NCI-H187 treated with DMSO at 0.1 percent for 48 hours (cell line): ENCODE measurements at places on chromosomes 4 and X.

DNA sequence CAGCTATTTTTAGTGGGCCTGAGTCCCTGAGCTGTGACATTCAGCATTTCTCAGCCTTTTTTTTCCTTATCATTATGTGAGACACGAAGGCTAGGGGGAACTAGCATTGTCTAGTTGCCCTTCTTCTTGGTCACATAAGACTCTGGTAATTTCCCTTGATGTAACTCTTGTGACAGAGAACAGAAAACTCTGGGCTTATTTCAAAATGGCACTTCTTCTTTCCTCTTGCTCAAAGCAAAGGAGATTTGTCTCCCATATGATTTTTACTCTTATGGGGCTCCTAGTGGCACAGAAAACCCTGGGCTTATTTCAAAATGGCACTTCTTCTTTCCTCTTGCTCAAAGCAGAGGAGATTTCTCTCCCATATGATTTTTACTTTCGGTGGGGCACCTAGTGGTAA is 14.7 kb downstream of the ATXN3L start:
- DNase-seq: no peak

DNA sequence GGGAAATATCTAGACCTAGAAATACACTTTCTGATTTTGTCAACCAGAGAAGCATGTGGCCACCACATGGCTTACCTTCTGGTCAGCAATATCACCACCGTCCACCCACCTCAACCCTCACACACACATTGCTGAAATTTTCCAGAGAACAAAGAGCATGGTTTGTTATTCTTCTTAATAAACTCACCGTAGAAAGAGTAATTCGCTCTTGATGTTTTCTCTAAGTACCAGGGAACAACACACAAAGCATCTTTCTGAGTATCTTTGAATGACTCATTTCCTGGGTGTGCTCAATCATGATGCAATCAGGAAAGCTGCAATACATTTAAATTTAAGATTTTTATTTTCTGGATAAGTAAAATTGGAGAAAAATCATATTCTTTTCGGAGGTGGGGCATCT is 24.7 kb upstream of the LRAT start:
- no peak for DNase-seq

DNA sequence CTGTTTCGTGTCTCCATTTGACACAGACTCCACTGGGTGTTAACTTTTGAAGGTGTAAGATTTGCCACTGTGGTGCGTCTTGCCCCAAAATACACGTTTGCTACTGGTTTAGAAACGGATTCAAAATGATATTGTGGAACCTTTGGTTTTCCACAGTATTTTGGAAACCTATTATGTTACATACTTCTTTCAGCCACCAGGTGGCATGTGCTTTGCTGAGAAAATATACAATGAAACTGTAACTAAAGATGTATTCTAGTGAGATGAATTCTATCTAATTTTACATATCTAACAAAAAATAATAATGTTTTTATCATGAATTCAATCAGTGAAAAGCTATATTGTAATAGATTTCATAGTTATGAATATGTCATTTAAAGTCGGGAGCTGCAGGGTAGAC is 28.4 kb upstream of the SLITRK4 start:
- DNase-seq: no peak

DNA sequence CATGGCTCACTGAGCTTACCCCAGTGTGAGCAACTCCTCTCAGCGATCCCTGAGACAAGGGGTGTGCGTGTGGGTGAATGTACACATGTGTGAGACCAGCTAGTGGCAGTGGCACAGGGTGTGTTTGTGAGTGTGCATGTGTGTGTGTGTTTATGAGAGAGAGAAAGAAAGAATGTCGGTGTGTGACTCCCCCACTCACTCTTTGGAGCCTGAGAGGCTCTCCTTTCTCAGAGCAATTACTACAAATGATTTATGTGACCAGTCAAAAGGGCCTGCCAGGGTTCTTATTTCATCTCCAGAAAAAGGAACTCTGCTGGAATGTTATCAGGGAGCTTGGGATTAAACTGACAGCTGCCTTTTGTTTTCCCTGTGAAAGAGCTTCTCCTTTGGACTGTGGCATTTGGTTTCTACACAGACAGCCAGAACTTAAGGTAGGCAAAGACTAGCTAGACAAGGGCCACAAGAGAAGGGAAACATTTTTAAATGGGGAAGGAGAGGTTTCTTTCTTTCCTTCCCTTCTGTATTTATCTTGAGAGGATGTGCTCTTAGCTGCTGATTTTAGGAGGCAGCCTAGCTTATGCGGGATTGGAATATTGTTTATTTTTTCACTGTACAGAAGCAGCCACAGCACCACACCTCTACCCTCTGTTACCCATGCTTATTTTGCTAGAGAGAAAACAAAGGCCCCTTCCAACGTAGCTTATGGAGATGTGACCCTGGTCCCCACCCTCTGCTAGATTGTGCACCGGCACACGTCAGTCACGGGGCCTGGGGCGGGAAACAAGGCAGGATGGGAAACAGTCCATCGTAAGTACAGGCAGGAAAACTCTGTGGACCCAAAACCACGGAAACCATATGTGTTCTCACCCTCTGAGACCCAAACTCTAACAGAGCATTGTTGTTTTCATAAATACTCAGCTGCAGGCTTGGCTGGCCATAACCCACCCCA is 143.5 kb downstream of the MGST2 start:
- DNase-seq: no peak

GRCh38 chr4:67087897-67088296 is 457.4 kb downstream of the CENPC start:
- peak; percentile 3 for DNase-seq

DNA sequence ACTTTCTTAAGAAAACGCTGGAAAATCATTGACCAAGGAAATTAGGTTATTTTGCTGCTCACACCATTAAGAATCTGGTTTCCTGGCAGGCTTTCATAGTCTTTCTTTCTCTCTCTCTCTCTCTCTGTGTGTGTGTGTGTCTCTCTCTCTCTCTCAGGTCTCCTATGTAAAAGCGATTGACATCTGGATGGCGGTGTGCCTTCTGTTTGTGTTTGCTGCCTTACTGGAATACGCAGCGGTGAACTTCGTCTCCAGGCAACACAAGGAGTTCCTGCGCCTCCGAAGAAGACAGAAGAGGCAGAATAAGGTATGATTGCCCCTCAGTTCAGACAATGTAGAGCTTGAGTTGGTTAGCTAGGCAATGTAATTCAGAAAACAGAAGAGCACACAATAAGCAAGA is 161.2 kb downstream of the GLRA2 start:
- DNase-seq: no peak

DNA sequence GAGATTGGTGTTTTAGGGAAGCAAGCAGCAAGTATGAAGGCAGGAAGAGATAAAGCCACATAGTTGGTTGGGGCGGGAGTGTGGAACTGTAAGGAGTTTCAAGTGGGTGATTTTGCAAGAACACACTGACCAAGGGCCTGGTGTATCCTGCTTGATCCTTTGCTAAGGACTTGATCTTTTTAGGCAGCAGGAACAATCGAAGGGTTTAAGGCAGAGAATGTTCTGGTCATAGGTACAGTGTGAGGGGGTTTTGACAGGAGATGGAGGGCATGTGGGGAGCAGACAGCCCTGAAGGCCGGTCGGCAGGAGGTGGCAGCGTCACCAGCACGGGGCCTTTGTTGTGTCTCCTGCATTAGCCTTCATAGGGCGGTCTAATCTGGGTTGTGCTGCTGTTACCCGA is 54.7 kb downstream of the FAM193A start:
- no peak for DNase-seq

DNA sequence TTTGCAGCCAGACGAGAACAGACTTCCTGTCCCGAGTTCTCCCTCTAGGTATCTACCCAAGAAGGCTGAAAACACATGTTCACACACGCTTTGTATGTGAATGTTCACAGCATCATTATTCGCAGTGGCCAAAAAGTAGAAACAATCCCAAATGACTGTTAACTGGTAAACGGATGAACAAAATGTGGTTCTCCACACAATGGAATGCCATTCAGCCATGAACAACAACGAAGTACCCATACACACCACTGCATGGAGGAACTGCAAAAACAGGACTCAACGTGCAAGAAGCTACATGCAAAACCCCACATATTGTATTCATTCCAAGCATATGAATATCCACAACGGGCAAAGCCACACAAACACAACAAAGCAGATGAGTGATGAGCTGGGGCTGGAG is 45.0 kb downstream of the PDHA1 start:
- no peak for DNase-seq

DNA sequence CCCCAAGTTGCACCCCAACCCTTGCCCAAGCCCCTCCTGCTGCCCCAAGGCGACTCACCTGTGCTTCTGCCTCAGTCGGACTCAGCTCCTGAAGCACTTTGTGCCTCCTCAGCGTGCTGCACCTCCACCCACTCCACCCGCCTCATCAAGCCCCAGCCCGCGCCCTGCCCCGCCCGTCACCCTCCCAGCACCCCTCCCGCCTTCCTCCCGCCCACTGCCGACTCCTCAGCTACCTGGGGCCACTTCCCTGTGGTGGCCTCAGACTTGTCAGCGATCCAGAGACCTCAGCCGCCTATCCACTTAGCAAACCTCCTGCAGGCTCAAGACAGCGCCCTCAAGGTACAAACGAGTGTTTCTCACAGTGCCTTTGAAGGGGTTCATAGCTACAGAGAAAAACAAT is 19.6 kb upstream of the IQCM start:
- DNase-seq: no peak

GRCh38 chrX:21479695-21480270 is 105.6 kb downstream of the CNKSR2 start:
- DNase-seq: peak; percentile 20

GRCh38 chr4:146275370-146275769 is 61.0 kb downstream of the REELD1 start:
- no peak for DNase-seq

GRCh38 chr4:25213347-25213979 is 20.4 kb upstream of the PI4K2B start:
- no peak for DNase-seq

GRCh38 chr4:48167538-48168263 is 33.7 kb upstream of the TXK start:
- DNase-seq: no peak

- DNase-seq: no peak
Observed at GRCh38 chr4:19026281-19026680, 1004.7 kb upstream of the LCORL start.

DNA sequence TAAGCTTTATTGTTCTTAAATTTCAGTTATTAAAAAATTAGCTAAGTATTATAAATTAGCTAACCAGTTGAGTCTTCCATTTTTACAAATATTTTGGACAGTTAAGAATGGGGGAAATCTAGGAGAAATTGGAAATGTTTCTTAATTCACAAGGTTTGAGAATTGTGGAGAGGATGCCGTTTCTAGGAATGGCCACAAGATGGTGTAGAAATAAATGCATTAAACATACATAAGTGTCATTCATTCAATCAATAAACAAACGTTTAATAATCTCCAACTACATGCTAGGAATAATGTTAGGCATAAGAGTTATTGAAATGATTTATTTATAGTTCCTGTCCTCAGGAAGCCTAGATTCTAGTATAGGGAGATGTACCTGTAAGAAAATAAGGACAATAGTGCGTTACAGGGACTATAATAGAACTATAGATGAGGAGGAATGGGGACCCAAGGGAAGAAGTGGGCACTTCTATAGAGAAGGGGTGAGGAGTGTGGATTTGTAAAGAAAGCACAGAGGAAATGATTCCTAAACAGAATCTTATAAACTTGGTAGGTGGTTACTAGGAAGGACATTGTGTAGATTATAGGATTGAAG is 195.7 kb upstream of the ANK2 start:
- no peak for DNase-seq

GRCh38 chrX:86047174-86047935 is at the start of gene CHM:
TSS of gene CHM (minus strand) at chrX:86047558. CDS start at chrX:86047532, 26 bp downstream.
- no peak for DNase-seq

DNA sequence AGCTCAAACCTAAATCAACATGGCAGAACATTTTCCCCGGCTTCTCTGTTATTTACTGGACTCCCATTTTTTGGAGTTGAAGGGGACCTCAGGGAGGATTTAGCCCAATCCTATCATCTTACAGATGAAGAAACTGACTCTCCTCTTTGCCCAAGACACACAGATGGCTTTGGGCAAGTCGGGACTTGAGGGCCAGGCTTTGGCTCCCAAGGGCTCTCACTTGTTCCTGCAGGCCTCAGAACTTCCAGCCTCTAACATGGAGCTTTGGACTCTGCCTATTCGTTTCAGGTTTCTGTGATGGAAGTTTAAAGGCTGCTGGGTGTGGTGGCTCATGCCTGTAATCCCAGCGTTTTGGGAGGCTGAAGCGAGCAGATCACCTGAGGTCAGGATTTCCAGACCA is 59.5 kb downstream of the RHOH start:
- no peak for DNase-seq

DNA sequence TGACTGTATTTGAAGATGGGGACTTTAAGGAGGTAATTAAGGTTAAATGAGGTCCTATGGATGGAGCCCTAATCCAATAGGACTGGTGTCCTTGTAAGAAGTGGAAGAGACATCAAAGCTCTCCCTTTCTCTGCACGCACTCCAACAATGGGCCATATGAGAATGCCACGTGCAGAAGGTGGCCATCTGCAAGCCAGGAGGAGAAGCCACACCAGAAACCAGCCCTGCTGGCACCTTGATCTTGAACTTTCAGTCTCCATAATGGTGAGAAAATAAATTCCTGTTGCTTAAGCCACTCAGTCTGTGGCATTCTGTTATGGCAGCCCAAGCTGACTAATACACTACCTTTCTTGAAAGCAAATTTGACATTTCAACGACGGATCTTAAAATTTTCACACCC is 73.2 kb downstream of the SMARCA1 start:
- no peak for DNase-seq

DNA sequence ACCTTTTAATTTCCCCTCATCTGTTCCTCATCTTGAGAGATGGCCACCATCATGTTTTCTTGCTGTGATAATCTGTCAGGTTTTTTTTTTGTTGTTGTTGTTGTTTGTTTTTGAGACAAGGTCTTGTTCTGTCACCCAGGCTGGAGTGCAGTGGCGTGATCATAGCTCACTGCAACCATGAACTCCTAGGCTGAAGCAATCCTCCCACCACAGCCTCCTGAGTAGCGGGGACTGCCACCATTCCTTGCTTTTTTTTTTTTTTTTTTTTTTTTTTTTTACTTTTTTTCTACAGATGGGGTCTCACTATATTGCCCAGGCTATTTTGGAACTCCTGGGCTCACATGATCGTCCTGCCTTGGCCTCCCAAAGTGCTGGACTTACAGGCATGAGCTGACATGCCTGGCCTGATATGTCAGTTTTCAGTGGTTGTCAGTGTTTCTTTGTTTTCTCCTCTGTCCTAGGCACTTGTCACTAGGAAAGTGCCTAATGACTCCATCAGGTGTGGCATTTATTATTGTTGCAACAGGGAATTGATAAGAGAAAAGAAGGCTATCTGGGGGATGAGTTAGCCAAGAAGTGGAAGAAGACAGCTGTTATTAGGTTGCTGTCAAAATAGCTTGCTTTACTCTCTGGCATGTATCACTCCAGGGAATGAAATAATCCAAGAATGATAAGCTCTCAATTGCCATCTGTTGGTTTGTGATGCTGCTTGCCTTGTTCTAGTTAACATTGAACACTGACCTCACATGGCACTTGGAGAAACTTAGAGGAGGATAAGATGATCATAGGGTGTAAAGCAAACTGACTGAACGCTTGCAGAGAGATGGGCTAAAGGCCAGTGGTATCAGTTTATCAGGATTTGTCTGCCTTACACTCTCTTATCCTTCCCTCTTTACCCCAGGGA is 41.7 kb downstream of the TMEM164 start:
- DNase-seq: no peak
